ENCODE measurements at places on chromosomes 1 and 21. TPM values are rescaled to one million over a fixed set of nuclear protein-coding genes. Genes with fewer than 3 reads are reported as not detected.

DNA sequence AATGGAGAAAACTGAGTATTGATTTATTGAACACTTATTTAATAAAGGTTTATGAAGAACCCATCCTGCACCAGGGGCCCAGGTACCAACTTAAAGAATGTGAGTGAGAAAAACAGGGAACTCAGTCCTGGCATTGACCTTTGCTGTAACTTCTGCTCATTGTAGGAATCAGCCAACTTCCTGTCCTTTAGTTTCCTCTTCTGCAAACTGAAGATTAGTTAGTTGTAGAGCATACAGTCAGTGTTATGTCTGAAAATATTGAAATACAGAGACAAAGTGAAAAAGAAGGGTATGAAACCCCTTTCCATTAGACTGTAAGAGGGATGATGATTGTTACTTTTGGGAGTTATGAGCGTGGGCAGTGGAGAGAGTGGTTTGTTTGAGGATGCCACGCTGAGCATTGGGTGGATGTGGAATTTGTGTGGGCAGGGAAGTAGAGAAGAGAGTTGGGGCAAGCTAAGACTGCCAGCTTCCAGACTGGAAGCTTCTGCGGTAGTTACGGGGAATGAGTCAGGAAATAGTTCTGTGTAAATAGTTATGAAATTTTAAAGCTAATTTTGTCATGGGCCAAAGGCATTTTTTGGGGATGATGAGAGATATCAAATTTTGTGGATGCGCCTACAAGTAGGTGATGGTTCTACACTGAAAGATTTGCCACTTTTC lies 89.2 kb downstream of the GPR88 start:
- H3K27me3 ChIP-seq, result no peaks in the 10 kb centered on the region
- no peak overlapping the region for H3K4me3 ChIP-seq
- peaks cover 10% of the 10 kb centered on the region for H3K4me1 ChIP-seq
- H3K36me3 ChIP-seq, result no peaks in the 10 kb centered on the region
- DNase-seq, result no peak

GRCh38 chr1:203206129-203206687 lies 19.7 kb upstream of the CHI3L1 start:
- H3K4me3 ChIP-seq, result no peak overlapping the region
- no peaks in the 10 kb centered on the region for H3K4me1 ChIP-seq
- no peak for DNase-seq
- no peaks in the 10 kb centered on the region for H3K36me3 ChIP-seq
- no peak overlapping the region for H3K27ac ChIP-seq

DNA sequence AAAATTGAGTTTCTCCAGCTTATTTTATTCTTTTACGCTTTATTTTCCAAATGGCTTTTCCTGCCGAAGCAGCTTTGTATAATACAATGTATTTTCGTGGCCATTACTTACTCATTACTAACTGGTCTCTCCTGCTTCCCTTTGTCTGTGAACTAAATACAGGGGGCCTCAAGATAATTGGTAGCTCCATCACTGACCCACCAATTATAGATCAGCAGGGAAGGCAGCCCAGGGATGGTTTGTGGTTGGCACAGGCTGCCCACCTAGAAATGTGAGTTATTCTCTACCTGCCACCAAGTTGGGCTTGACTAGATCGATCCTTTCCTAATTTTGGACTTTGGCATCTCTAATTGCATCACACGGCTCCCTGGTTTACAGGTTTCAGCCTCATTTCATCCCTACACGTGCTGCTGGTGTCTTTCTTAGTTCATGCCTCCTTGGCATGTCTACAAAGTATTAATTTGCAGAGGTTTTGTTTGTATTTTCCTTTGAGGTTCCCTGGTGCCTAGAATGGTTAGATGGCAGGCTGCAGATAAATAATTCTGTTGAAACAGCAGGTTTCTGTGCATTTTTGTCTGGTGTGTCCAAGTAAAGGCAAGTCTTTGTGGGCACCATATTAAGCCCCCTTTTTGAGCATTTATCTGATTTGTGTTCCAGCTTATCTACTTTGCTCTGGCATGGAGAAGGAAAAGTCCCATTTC lies 35.2 kb downstream of the PEX14 start:
- DNase-seq, result no peak
- H3K4me3 ChIP-seq, result no peak overlapping the region
- H3K27me3 ChIP-seq, result no peaks in the 10 kb centered on the region
- H3K27ac ChIP-seq, result no peak overlapping the region
- no peaks in the 10 kb centered on the region for H3K36me3 ChIP-seq

GRCh38 chr1:164673584-164674214 lies 114.7 kb downstream of the PBX1 start:
- no peak overlapping the region for H3K27ac ChIP-seq
- H3K27me3 ChIP-seq, result no peaks in the 10 kb centered on the region
- no peak overlapping the region for H3K4me3 ChIP-seq
- no peak for DNase-seq
- H3K36me3 ChIP-seq, result no peaks in the 10 kb centered on the region
- H3K4me1 ChIP-seq, result peaks cover 55% of the 10 kb centered on the region

DNA sequence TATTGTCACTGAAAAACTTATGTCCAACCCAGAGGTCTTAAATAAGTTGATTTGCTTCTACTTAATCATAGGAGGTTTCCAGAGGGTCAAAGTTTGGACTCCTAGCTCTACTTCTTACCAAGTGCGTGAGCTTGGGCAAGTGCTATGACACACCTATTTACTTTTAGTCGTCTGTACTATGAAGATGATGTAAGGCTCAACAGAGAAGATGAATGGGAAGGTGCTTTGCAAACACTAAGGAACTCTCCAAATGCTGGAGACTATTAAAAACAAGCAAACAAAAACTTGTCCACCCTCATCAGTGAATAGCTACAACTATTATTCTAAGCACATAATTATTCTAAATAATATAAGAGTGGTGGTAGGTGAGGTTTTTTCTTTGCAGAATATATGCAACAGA lies 232.3 kb upstream of the USP24 start:
- H3K4me3 ChIP-seq, result no peak overlapping the region
- no peaks in the 10 kb centered on the region for H3K4me1 ChIP-seq

NPR1 gene
- polyA plus RNA-seq, result 11.8 TPM

DNA sequence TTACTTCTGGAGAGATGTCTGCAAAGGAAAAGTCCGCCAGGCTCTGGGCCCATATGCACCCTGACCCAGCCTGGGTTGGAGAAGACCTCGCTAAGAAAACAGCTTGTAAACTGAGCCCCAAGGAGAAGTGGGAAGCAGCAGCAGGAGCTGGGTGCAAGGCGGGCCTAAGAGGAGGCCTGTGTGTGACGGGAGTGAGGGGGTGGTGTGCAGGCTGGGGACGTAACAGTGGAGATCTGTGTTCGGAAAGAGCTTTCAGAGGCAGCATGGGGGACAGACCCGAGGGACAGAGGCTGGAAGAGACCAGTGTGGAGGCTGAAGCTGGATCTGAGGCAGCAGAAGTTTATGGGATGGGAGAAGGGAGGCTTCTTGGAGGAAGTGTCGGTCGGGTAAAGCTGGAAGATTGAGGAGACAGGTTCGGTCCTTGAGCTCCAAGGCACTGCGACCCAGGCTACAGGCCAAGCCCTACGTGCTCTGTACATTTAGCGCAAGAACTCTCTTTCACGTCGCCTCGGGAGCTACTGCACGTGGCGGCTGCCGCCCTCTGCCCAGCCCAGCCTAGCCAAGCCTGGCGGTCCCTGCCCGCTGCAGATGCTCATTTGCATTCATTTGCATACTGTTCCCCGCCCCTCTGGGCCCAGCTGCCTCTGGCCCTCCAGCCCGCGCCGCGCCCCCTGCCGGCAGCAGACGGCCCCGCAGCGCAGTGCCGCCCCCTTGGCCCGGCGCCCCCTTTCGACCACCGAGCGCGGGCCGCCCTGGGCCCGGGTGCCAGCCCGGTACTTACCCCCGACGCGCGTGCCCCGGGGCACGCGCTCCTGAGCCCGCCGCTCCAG lies 6.3 kb downstream of the HPCA start:
- H3K4me1 ChIP-seq, result peaks cover 4% of the 10 kb centered on the region
- H3K4me3 ChIP-seq, result peak overlapping the region; percentile 38
- H3K27me3 ChIP-seq, result no peaks in the 10 kb centered on the region
- H3K36me3 ChIP-seq, result no peaks in the 10 kb centered on the region

PAPPA2 gene
- 0.87 TPM for polyA plus RNA-seq

ADGRB2 gene
- polyA plus RNA-seq, result 0.49 TPM

- H3K4me3 ChIP-seq, result no peak overlapping the region
- DNase-seq, result no peak
- no peaks in the 10 kb centered on the region for H3K36me3 ChIP-seq
- H3K27ac ChIP-seq, result no peak overlapping the region
- no peaks in the 10 kb centered on the region for H3K4me1 ChIP-seq
- no peaks in the 10 kb centered on the region for H3K27me3 ChIP-seq
Measured at GRCh38 chr1:75472971-75473603, 137.8 kb downstream of the SLC44A5 start.

- no peak overlapping the region for H3K27ac ChIP-seq
- H3K36me3 ChIP-seq, result no peaks in the 10 kb centered on the region
- no peak for DNase-seq
- H3K27me3 ChIP-seq, result no peaks in the 10 kb centered on the region
- no peak overlapping the region for H3K4me3 ChIP-seq
Measured at GRCh38 chr1:156439777-156440183, 60.8 kb downstream of the MEF2D start.

C1orf94 gene
- polyA plus RNA-seq, result not detected

- no peaks in the 10 kb centered on the region for H3K4me1 ChIP-seq
- no peak for DNase-seq
- no peak overlapping the region for H3K4me3 ChIP-seq
- H3K36me3 ChIP-seq, result no peaks in the 10 kb centered on the region
Measured at GRCh38 chr1:192763756-192764155, 45.1 kb upstream of the RGS2 start.

KRTAP13-1 gene
- not detected for polyA plus RNA-seq

DNA sequence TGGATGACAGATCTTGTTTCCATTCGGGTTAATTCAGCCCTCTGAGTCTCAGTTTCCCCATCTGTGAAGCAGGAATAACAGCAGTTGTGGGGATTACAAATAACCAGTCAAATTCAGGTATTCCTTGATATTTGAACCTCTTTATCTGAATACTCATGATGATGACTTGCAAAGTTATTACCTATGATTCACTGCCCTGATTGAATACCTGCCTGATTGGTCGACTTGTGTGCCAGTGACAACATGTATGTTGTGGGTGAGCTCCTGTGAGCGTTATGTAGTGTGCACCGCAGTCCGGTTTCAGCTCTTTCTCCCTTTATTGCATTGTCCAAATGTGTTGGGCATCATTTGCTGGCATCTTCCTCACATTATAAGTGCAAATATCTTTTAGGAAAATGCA lies 9.5 kb upstream of the TMEM61 start:
- no peak for DNase-seq
- no peaks in the 10 kb centered on the region for H3K36me3 ChIP-seq

All from pancreas (tissue), 10 donors.